Omental fat pad (tissue), 4 donors: ENCODE measurements at places on chromosomes 3 and 15. TPM values are rescaled to one million over a fixed set of nuclear protein-coding genes. Genes with fewer than 3 reads are reported as not detected.

The FBXW12 gene
- total RNA-seq: not detected

The NR2E3 gene
- total RNA-seq: not detected

The CHRM5 gene
- not detected for total RNA-seq

The GRIP2 gene
- 0.84 TPM for total RNA-seq

The TUSC7 gene
- total RNA-seq: not detected

The TOPAZ1 gene
- not detected for total RNA-seq

The CCR1 gene
- 34.2 TPM for total RNA-seq

The SI gene
- not detected for total RNA-seq

The SIDT1 gene
- 2.7 TPM for total RNA-seq

The FOXB1 gene
- not detected for total RNA-seq

The SPINT1 gene
- total RNA-seq: 16.2 TPM

The LRRIQ4 gene
- not detected for total RNA-seq

The HTR3E gene
- not detected for total RNA-seq

The PLCH1 gene
- 3.2 TPM for total RNA-seq
